SK-MEL-5 (cell line): ENCODE measurements at places on chromosomes 16 and 17. TPM values are rescaled to one million over a fixed set of nuclear protein-coding genes. Genes with fewer than 3 reads are reported as not detected.
A peak's percentile ranks its signal among the peaks of the same experiment; 100 is the strongest.

KRTAP9-8 gene
- total RNA-seq, result not detected in 2 replicates

CIBAR2 gene
- total RNA-seq, result not detected in 2 replicates

TMEM238L gene
- total RNA-seq, result not detected in 2 replicates

ADAD2 gene
- 0.11 and 0.21 TPM in 2 replicates for total RNA-seq

KREMEN2 gene
- total RNA-seq, result 3.7 and 4.5 TPM in 2 replicates

GPATCH8 gene
- total RNA-seq, result 12.0 and 12.3 TPM in 2 replicates

HIC1 gene
- total RNA-seq, result 0.48 and 0.69 TPM in 2 replicates

ZNF785 gene
- total RNA-seq, result 12.1 and 13.0 TPM in 2 replicates

DNA sequence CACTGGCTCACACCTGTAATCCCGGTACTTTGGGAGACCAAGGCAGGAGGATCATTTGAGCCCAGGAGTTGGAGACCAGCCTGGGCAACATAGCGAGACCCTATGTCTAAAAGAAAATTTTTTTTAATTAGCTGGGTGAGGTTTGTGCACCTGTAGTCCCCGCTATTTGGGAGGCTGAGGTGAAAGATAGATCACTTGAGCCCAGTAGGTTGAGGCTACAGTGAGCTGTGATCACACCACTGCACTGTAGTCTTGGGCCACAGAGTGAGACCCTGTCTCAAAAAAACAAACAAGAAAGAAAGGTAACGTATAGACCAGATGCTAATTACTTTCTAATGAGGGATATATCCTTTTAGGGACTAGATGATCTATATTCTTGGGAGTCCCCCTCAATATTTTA, 8.1 kb downstream of the NOL11 start:
- DNase-seq, result no peak

DNA sequence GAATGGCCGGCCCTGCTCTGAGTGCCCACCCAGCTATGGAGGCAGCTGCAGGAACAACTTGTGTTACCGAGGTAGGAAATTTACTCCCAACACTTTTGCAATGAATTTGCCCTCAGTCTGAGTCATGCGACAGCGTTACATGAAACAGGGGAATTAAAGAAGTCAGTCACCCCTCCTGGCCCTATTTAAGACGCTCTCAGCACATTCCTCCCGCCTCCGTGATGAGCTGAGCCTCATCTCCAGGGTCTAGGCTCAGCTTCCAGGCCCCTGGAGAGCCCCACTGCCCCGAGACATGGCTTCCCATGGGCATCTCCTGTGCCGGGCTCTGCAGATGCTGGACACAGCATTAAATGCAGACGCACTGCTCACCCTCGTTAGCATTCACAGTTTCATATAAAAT, 35.0 kb downstream of the CRISPLD2 start:
- no peak for DNase-seq

GRCh38 chr17:55500103-55500502, 11.1 kb downstream of the SMIM36 start:
- no peak for DNase-seq

DNA sequence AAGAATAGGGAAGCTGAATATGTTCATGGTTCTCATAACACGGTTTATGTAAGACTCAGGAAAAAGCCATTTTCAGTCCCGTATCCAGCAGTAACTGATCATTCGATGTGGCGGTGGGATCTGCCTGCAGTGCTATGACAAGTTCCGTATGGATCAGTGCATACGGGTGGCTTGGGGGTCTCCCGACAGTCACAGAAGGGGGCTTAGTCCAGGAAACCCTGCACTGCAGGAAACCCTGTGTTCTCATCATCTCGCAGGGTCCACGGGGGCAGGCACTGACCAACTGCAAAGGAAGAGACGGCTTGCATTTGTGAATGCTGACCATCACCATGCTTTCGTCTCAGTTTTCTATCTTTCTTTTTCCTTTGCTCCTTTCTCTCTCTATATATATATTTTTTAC, 7.7 kb downstream of the MTHFSD start:
- no peak for DNase-seq

DNA sequence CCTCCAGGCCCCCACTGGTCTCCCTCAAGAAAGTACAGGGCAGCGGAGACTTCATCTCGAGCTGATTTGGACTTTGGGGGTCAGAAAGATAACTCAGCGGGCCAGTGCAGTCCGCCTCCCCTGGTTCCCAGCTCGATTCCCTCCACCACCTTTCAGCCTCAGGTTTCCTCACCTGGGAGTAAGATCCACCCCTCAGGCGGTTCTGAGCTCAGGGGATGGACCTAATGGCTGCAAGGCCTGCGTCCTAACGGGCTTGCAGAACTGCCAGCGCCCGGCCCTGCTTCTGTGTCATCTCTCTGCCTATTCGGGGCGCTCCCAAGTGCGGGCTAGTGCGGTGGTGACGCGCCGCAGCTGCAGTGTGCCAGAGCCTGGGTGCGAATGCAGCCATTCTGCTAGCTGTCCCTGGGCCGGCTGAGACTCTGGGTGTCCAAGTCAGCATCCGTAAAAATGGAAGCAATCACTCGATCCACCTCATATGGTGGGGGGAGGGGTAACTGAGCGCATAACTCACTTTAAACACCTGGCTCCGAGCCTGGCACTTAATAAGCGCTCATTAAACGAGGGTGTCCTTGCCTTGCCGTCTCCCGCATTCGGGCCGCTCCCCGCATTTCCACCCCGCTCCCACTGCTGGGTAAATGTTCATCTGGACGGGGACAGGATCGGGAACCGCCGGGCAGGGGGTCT, 129.6 kb upstream of the LHX1 start:
- DNase-seq, result no peak

- no peak for DNase-seq
Measured at GRCh38 chr17:39927929-39928857, 661 bp downstream of the LRRC3C start.

DNA sequence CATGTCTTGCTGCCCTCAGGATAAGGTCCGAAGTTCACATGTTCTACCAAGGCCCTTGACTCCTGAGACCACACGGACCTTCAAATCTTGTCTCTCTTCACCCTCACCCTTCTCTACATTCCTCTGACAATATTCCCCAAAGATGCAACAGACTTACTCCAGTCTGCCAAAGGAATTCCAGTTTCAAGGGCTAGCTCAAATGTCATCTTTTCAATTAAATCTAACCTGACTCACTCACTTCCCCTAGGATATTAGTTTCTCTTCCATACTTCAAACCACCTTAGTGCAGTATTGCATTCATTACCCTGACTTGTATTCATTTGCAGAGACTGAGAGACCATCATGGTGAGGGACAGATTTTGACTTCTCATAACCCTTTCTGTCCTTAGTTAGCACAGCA, 59.6 kb upstream of the ADCY9 start:
- no peak for DNase-seq

DNA sequence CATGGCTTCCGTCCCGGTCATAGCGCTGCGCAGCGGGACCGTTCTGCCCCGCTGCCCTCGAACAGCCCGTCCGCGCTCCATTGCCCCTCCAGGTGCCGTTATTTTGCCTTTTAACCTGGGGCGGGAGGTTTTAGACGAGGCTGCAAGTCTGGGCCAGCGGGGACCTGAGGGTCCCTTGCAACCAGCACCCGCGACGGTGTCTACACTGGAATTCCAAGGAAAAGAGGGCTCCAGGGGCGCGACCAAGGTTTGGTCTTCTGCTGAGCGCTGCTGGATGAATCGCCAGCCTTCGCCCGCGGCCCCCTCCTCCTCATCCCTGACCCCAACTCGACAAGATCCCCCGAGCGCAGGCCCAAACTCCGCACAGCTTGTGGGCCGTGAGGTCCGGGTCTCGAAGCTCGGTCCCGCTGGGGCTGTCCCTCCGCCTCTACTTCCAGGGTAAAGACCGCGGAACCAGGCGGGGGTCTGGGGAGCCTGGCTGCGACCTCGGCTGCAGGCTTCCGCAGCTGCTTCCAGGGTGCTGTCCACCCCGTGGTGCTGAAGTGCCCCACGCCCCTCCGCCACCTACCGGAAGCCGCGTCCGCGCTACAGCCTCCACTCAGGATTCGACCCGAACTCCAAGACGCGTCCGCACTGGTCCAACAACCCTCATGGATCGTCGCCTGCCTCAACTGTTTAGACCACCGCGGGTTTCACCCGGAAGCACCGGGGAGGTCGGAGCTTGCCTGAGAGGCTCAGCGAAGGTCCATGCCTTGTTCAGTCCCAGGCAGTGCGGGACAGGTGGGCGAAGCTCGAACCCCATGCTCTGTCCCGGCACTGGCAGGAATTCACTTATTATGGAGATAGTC, 10.1 kb upstream of the CA4 start:
- peak; percentile 65 for DNase-seq

DNA sequence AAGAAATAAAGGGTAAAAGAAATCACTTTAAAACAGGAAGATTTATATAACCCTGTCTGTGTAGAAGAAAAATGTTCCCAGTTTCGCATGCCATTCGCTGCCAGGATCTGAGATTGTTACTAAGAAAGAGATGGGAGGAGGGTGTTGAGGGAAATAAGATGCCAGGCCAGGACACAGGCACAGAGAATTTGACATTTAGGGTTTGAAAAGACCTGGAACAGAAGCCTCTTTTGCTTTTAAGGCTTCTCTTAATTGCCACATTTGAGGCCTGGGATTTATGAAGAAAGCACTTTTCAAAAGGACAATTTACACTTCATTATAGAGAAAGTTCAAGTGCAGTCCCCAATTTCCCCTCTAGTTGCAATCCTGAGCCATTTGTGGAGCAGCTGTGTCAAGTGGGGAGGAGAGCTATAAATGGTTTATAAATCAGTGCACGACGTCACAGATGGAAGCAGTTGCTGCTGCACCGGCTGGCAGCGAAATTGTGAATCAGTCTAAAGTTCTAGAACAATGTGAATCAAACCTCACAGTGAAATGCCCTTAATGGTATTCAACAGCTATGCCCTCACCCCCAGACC, 26.5 kb upstream of the C16orf87 start:
- peak; percentile 73 for DNase-seq

DNA sequence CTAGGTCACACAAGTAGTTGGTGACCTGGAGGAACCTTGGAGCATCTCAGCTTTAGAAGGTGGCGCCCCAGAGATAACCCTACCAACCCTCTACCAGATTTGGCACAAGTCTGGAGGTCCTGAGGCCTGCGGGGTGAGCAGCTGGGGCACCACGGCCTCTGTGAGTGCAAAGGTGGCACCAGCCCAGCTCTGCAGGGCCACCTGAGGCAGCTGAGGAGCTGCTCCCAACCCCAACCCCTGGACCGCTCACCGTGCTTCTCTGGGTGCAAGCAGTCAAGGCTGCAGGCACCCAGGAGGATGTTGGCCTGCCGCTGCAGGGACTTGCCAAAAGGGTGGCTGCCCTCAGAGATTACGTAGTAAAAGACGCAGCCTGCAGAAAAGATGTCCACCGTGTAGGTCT, 28.4 kb upstream of the ICAM2 start:
- DNase-seq, result no peak

- no peak for DNase-seq
Measured at GRCh38 chr16:17072104-17072503, 398.7 kb downstream of the XYLT1 start.

GRCh38 chr16:48687421-48688038, 77.5 kb upstream of the N4BP1 start:
- DNase-seq, result peak; percentile 82

DNA sequence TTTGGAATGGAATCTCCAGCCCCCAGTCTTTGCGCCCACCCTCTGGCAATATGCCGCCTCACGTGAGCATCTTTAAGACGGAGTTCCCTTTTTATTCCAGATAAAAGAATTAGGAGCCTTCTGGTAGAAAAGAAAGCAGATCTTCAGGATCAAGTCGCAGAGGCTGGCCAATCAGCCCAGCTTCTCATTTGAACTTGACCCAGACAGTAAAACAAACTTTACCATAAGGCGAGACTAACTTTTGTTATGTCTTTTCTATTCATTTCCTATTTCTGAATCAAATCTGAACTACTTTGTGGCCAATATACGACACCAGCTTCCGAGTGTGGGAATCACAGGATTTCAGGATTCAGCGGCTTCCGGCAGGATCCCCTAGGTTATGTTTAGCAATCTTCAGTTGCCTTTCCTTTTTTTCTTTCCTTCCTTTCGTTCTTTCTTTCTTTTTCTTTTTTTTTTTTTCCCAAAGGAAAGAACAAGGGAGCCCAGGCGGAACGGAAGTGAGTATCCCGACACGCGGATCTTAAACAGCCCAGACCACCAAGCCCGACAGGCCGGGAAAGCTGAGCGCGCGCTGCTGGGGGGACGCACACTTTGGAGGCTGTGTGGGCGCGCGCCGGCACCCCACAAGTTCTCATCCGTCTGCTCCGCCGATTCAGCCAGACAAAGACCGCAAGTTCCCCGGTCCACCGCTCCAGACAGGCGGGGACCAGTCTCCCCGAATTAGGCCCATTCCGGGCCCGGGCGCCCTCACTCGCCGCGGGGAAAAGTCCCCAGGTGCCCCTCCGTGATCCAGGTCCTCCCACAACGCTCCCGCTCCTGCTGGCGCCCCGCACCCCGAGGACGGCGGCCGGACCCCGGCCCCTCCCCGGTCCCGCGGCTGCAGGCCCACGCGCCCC, 633 bp downstream of the TBC1D16 start:
- peak; percentile 55 for DNase-seq

GRCh38 chr16:88978608-88979346, 1.8 kb upstream of the CBFA2T3 start:
- DNase-seq, result no peak

GRCh38 chr17:73643001-73643851, 1.0 kb downstream of the SDK2 start:
- no peak for DNase-seq

DNA sequence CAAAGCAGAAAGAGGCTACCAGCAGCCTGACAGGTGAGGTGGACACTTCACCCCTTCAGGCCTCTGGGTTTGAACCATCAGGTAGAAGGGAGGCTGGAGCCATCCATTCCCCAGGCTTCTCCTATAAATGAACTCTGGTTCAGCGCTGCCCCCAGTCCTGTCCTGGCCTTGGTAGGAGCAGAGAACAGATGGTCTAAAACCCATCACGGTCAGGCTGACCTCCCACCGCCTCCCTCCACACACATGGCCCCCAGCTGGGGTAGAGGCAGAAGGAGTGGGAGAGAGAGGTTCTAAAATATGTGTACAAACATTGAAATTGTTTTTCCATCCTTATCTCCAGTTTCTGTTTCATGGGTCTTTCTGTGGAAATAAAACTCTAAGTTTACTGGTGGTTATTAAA, 59.7 kb upstream of the DNAJA2 start:
- DNase-seq, result no peak

- DNase-seq, result peak; percentile 8
Measured at GRCh38 chr17:33112763-33113162, 121.1 kb downstream of the SPACA3 start.

- DNase-seq, result no peak
Measured at GRCh38 chr16:86222547-86222946, 287.8 kb upstream of the FOXF1 start.

- no peak for DNase-seq
Measured at GRCh38 chr17:30230596-30231125, 4.8 kb downstream of the SLC6A4 start.

DNA sequence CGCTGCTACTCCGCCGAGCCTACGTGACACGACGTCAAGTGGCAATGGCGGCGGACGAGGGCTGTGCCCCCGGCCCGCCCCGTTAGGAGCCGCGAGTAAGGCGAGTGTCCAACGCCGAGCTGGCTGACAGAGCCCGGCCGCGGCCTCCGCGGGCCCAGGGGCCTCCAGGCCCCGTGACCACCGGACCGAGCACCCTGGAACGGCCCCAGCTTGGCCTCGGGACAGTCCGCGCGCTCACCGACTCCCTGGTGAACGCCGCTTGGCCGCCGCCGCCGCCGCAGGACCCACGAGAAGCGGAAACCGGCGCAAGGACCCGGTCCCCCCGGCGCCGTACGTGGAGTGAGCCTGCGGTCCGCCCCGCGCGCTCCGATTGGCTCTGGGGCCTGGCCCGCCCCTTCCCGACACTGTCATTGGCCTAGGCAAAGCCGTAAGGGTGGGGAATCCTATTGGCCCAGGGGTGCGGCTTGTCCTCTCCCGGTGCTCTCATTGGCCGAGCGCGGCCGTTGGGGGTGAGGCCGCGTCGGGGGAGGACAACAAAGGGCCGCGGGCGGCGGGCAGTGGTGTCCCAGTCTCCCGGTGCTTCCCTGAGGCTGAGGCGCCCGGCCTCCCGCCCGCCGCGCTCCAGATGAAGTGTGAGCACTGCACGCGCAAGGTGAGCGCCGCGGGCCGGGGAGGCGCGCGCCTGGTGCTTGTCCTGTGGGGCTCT, at the start of gene NARF:
Gene NARF (plus strand): TSS at position 563 of the 706 bp plus-strand sequence. CDS start 63 bp downstream, at position 626.
- DNase-seq, result peak; percentile 97
